ENCODE measurements at places on chromosomes 4 and X. TPM values are rescaled to one million over a fixed set of nuclear protein-coding genes. Genes with fewer than 3 reads are reported as not detected.

Gene SPATA4
- not detected for total RNA-seq

Gene EVC2
- 9.8 TPM for total RNA-seq

Gene BEND2
- total RNA-seq = not detected

Gene C4orf50
- total RNA-seq = under 0.01 TPM

Gene TMEM47
- total RNA-seq = 4.3 TPM

Gene NAT8L
- under 0.01 TPM for total RNA-seq

Gene FGF5
- not detected for total RNA-seq

Gene LARP7
- 35.7 TPM for total RNA-seq

Gene ART3
- total RNA-seq = not detected

Data from placental epithelial cell (primary cell).